Inflammatory macrophage treated with lipopolysaccharide for 4 hours (primary cell): ENCODE measurements at places on chromosomes 5 and 9.
A peak's percentile ranks its signal among the peaks of the same experiment; 100 is the strongest.

DNA sequence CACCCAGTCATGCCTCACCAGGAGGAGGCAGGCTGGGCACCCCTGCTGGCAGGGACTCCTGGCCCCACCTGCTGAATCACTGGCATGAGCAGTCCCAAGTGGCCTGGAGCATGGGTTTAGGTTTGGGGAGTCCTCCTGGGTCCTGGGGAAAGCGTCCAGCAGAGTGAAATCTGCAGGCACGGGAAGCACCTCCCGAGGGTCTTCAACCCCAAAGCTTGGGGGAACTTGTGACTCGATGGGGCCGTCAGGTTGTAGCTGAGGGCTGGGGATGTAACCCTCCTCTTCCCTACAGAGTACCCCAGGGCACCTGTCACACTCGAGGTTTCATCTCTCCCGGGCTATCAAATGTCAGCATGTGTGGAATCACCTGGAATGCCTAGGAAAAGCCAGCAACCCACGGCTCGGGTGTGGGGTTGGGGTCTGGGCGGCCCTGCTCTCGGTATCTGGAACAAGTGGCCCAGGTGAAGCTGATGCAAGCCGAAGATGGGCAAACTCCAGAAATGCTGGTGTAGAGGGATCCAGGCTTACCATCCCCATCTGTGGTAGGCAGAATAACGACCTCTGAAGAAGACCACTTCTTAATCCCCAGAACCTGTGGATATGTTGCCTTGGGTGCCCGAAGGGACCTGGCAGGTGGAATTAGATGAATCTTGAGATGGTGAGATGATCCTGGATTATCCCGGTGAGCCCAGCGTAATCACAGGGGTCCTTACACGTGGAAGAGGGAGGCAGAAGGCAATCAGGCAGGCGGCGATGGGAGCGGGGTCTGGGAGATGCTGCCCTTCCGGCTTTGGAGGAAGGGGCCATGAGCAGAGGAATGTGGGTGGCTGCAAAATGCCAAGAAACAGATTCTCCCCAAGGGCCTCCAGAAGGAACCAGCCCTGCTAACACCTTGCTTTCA is 6.1 kb upstream of the RASGEF1C start:
- no peak for DNase-seq

DNA sequence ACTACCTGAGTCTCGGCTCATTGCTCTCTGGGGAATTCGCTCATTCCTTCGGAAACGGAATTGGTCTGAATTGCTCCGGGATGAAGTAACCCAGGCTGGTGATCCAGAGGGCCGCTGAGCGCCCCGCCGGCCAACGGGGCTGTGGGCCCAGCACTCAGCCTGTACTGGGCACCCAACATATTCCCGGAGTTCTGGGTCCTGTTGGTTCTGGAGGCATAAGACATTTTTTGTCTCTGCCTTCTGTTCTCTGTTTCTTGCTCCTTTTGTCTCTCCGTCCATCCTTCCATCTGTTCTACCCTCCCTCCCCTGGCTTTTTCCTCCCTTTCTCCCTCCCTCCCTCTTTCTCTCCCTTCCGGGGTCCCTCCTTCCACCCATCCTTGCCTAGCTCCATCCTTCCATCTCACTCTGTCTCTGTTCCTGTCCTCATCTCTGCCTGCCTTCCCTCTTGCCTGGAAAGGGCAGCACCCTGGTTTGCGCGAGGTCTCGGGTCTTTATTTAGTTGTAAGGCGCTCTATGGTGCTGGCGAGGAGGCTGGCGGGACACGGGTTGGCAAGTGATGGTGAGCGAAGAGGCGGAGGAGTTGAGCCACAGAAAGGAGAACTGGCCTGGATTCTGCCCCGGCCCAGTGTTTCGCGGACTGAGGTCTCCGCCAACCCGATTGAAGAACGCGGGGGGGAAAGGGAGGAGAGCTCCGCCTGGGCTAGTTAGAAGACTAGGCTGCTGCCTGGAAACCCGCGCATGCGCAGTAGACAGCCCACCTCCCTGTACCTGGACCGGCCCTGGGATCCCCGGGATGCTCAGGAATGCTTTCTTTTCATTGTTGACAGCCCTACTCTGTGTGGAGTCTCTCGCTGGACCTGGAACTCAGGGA is 1468.0 kb downstream of the FOXD4L5 start:
- peak; percentile 89 for DNase-seq

DNA sequence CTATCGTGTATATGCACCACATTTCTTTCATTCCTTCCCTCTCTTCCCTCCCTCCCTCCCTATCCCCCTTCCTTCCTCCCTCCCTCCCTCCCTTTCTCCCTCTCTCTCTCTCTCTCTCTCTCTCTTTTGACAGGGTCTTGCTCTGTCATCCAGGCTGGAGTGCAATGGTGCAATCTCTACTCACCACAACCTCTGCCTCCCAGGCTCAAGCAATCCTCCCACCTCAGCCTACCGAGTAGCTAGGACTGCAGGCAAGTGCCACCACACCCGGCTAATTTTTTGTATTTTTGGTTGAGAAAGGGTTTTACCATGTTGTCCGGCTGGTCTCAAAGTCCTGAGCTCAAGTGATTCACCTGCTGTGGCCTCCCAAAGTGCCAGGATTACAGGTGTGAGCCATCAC is 1.1 kb upstream of the ANKS6 start:
- no peak for DNase-seq

DNA sequence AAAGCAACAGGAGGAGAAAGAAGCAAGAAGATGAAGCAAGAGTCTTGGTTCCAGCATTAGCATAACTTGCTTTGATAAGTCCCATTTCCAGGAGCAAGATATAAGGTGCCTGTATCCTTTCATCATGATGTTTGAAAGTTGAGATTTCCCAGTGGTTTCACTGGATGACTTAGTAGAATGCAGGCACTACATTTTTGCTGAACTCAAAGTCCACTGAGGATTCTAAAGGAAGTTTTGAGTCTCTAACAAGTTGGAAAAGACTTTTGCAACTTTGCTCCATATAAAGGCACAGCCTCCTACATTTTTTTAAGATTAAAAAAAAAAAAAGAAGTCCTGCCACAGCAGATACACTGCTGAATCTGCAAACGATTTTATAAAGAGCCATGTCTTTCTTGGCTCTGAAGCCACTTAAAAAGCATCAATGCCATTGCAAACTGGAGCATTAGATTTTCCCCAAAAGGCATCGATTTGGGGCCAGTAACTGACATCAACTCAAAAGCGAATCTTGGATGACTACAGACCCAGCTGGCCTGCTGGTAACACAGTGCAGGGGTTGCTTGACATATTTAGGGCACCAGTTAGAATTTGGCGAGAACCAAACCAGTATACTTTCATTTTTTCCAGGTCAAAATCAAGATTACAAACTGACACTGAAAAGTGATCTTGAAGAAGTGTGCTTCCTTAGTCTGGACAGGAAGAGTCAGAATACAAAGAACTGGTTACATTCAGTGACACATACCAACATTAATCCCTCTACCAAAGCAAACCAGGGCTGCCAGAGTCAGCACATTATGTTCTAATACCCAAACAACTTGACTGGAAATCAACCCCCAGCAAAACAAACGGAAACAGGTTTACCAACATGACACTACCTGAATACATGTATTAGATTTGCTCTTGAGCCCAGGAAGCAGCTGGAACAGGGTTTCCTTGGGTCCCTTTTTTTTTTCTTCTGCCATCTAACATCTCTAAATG is 39.1 kb upstream of the KCNV2 start:
- no peak for DNase-seq

DNA sequence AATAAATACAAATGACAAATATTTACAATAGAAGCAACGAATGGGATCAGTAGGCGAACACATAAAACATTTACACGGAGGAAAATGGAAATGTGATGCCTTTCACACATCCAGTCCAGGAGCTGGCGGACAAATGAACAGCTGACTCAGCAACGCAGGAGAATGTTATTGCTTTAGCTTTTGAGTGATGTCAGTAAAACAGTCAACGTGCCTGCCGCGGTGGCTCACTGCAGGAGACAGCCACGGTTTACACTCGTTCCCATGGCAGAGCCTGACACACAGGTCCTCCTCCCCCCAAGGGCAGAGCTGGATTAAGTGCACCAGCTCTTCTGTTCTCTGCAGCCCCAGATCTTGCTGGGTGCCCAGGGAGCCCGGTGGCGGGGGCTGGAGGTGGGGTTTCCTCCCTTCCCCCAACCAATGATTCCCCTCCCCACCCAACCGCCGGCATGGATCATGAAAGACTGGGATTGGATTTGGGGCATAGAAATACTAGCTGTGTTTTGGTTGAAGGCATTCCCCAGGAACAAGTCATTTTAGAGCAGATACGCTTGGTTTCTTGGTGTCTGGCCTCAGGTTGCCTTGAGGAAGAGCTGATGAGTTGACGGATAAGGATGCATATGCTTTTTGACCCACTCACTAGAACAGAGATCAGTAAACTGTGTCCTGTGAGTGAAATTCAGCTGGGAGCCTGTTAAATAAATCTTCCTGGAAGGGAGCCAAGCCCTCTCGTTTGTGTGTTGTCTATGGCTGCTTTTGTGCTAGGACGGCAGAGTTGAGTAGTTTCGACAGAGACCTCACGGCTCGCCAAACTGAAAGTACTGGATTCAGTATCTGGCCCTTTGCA is 12.5 kb downstream of the STC2 start:
- no peak for DNase-seq

DNA sequence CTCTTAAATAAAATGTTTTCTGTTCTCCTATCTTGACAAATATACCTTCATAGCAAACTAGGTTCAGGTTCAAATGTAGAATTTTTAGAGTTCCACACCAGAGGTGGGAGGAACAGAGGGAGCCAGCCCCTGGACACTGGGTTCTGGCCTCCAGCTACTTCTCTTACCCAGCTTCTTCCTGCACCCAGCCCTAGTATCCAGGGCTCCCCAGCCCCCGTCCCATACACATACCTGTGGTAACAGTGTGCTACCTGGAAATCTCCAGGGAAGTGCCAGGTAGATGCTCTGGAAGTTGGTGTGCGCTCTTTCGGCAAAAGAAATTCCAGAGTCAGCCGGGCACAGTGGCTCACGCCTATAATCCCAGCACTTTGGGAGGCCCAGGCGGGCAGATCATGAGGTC is 33.9 kb upstream of the IL6ST start:
- DNase-seq: no peak

- DNase-seq: no peak
These were observed 427.8 kb downstream of the BNC2 start for GRCh38 chr9:16442622-16443021.

DNA sequence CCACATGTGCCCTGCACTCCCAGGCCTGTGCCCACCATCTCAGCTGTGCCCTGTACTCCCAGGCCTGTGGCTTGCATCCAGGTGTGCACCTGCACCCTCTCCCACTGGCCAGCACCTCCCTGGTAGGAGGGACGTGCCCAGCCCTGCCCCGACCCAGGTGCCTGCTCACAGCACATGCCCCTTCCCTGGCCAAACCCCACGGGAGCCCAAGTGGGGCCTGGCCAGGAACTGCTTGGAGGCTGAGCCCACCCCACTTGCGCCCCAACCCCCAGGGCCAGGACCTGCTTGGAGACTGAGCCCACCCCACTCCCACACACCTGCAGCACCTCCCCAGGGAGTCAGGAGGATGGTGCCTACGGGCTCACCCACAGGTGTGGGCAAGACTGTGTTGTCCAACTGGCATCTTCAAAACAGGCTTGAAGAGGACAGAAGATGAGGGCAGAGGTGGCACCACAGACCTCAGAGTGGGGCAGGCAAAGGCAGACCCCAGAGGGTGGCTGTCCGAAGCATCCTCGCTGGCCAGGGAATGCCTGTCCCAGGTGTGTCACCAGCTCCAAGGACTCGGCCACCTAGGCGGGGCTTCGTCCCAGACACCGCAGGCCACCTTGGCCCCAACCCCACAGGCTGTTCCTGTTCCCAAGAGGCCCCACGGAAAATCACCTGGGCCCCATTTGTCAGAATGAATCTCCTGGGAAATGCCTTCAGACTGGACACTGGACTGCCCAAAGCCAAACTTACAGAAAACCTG is 10.8 kb downstream of the ZDHHC11B start:
- no peak for DNase-seq

DNA sequence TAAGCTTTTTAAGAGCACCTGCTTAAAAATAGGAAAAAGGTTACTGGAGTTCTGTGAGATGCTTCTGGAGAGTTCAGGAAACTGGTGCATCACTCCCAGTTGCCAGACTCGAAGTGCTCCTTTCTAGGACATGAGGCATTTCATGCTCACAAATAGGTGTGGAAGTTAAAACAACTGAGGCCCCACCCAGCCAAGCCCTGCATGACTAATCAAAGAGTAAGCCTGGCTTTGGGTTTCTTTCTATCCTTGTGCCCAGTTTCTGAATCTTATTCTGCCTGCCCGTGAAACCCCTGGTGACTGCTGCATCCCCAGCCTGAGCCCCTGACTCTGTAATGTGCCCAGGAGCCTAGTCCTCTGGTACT is 7.7 kb downstream of the SPINK9 start:
- DNase-seq: no peak

DNA sequence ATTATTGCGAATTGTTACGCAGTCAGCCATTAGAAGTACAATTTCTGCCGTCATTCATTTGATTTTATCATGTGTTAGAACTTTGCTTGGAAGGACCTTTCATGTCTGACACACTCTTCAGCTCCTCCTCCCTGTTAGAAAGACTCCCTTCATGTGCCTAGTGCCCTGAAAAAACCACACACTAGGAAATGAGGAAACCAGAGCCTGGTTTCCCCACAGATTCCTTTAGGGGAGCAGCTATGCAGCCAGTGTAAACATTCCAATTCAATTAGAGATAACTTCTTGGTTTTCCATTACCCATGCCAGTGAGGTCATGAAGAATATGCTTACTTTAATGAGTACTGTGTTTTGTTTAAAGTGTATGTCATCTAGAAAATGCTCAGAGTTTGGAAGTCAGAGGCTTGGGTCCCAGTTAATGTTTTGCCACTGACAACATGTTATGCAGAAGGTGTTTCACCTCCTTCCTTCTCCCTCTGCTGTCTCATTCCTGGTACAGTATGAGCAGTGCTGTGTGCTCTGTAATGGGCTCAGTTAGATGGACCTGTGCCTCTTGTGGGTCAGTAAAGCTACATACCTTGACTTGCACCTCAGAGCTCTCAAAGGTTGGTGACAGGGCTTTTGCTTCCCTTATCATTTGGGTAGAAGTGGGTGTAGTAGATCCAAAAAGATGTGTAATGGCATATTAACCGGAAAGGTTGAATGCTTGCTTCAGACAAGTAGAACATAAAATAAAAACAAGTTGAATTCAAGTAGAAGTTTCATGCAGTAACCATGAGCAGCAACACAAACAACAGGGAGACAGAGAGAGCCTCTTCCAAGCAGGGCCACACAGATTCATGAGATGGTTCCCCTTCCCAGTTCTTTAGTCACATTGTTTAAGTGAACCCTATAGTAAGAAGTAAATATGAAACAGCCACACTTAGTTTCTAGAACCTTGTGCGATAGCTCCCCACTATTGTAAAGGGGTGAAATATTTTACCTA is 52.6 kb upstream of the TNFAIP8 start:
- DNase-seq: no peak

- DNase-seq: no peak
These were observed 483.7 kb downstream of the RAB3C start for GRCh38 chr5:59066367-59067163.

DNA sequence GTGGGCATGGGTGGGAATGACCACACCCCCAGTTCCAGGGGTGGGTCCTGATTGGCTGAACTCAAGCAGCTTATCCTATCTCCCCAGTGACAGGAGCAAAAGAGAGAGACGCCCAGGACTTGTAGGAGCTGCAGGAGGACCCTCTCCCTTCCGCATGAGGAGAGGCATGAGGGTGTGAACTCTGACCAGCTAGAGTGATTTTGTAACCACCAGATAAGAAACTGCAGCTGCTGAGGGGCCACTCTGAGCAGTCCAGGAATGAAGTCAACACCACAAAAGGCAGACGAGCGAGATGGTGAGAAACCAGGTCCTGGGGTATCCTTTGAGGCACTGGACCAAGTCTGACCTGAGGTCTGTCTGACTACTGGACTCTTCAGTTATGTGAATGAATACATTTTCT is 521.9 kb downstream of the BNC2 start:
- no peak for DNase-seq
